ENCODE measurements at places on chromosomes 4 and X.

GRCh38 chr4:1410491-1411325, 4.5 kb upstream of the NKX1-1 start:
- DNase-seq, result peak; percentile 75

DNA sequence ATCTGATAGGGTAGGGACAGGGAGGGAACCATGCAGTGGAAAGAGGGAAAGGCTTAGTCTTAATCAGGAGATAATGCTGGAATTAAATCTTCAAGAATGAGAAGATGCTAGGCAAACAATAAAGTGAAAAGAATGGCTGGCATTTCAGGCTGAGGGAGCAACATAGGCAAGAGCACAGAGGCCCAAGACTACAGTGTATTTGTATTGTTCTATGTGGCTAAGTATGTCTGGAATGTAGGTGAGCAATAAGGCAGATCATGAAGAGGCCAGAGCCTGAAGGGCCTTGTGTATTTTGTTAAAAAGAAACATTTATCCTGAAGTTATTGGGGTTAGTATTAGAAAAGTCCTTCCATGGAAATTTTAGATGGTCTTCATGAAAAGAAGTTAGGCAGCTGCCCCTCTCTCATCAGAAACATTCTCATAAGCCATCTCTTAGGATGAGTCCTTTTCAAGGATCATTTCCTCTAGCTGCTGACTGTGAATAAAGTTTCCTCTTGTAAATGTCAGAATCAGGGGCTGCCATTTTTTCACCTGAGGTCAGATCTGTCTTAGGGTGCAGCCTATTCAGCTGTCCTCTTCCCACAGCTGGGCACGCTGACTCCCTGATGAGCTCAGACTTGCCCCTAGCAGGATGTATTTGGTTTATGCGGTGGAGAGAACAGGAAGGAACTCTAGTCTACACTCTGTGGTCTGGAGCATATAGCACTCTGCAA, 46.3 kb downstream of the ATP10D start:
- peak; percentile 30 for DNase-seq

- DNase-seq, result no peak
These were observed 148.0 kb upstream of the JADE1 start for GRCh38 chr4:128661479-128661878.

DNA sequence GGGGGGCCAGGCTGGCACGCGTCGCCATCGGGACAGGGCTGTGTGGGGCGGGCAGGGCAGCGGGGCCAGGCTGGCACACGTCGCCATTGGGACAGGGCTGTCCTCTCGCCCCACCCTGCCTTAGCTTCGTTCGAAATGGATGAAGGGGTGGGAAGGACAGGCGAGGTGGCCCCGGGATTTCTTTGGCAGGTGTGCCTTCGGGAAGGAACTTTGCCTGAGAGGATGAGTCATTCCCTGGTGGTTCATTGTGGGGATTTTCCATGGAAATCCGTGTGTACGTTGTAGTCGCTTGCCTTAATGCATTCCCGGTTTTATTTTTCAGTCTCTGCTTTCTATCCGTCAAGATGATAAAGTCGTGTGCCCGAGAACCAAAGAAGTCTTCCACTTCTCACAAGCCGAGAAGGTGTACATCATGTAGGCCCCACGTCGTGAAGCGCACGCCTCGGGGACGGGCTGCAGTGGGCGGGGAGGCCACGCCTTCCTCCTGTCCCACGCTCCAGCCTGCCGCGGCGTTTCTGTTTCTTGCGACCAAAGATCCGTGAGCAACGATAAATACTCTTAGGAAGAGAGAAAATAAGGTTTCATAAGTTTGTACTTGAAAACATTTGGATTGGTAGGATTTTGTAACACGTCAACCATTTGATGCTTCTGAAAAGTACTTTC, 8.1 kb upstream of the UVSSA start:
- no peak for DNase-seq

DNA sequence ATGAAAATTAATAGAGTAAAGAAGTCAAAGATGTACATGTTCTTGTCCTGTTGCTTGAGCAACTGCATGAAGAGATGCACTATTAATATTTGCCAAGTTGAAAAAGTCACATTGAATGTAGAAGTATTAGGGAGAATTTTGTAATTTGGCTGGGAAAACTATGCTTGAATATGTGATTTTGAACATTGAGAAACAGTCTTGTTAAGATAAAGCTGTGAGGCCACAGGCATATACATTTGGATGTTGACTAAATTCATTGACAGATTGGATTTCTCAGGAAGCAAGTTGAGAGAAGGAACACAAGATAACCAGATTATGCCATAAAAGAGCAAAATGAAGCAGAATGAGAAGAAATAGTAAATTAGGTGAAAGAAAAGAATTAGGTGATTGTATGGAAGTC, 1777.5 kb upstream of the PCDH7 start:
- no peak for DNase-seq

GRCh38 chrX:39309721-39310152, 508.5 kb downstream of the MID1IP1 start:
- peak; percentile 8 for DNase-seq

- DNase-seq, result no peak
These were observed 39.8 kb downstream of the NPY2R start for GRCh38 chr4:155248002-155248896.

- peak; percentile 10 for DNase-seq
These were observed 168.4 kb upstream of the GK2 start for GRCh38 chr4:79576429-79576753.

DNA sequence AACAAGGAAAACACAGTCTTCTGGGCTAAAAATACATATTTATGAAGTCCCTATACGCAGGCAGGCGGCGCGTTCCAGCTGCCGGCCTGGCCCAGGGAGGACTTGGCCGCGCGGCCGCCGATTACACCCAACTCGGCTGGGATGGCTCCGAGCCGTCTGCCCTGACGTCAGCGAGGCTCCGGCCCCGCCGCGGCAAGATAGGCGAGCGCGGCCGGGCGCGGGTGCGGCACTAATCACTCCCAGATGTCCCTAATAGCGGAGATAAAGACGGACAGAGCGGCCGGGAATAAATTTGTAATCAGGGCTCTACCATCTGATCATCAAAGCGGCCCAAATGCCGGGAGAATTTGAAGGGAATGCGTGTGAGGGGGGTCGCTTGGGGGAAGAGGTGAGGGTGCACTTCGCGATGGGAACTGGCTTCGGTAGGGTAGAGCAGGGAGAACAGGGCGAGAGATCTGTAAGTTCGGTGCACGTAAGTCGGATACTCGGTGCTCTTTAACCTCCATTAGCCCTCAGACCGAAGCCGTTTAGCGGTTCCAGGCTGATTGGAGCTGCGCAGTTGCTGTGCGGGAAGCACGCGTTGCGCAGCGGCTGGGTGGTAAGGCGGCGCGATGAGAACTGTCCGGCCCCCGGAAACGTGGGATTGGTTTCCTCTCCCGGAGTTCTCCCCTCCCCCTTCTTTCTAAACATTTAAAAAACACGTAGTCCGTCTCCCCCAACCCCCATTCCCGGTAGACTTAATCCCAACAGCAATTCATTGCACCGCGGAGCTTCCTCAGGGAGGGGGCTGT, 7.7 kb downstream of the HAND2 start:
- no peak for DNase-seq

DNA sequence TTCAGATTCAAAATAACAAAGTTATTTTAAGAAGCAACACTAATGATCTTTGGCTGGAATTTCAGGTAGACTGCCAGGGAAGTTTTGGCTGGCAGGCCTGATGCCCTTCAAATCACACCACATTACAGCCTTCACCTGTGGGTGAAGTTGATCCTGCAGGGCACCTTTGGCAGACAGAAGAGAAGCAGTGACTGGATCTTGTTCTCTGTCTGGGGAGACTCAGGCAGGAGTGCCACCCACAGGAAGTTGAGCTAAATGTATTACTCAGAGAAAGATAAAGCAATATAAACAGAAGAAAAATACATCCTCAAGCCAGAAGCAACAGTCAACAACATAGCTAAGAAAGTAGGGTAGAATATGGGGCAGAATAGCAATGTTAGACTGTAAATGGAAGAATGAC, 12.8 kb upstream of the CFAP299 start:
- no peak for DNase-seq

DNA sequence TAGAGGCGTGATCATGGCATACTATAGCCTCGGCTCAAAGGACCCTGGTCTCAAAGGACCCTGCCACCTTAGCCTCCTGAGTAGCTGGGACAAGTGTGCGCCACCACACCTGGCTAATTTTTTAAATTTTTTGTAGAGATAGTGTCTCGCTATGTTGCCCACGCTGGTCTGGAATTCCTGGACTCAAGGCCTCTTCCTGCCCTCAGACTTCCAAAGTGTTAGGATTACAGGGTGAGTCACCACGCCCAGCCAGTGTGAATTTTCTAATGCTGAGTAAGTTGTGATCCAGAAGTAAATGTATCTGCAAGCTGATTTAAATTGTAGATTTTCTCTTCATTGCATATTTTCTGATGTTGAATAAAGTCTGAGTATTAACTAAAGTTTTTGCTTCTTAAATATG, 2.6 kb upstream of the ZNF674 start:
- DNase-seq, result no peak

DNA sequence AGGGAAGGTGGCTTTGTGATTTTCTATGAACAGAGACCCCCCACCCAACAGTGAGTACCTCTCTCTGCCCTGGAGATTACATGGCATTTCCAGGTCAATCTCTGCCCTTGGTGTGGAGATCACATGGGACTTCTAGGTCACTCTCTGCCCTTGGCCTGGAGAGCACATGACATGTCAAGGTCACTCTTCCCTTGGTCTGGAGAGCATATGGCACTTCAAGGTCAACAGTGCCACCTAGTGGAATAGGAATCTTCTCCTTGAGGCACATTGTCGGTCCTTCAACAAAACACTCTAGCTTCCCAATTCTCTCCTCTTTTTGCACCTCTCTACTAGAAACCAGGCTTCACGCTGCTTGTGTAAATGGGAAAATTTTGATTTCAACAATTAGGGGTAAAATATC, 66.2 kb upstream of the TACR3 start:
- DNase-seq, result peak; percentile 26

- no peak for DNase-seq
These were observed 49.5 kb downstream of the HELQ start for GRCh38 chr4:83405844-83406816.

DNA sequence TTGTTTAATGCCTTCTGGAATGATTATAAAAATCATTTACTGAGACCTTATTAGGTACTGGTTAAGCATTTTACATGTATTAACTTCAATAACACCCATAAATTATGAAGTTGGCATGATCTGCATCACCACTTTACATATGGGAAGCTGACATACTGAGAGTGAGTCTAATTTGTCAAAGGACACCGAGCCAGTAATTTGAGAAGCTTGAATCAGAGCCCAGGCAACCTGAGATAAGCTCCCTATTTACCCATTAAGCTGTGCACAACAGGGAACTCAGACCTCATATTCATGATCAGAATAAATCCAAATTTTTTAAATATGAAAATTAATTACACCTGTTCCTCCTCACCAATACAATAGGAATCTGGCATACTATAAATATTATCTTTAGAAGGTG, 247.9 kb upstream of the EPHA5 start:
- DNase-seq, result no peak

- DNase-seq, result no peak
These were observed 128.2 kb downstream of the SLC7A11 start for GRCh38 chr4:138113819-138114400.

GRCh38 chr4:25915353-25915705, 1.3 kb downstream of the SMIM20 start:
- DNase-seq, result no peak

DNA sequence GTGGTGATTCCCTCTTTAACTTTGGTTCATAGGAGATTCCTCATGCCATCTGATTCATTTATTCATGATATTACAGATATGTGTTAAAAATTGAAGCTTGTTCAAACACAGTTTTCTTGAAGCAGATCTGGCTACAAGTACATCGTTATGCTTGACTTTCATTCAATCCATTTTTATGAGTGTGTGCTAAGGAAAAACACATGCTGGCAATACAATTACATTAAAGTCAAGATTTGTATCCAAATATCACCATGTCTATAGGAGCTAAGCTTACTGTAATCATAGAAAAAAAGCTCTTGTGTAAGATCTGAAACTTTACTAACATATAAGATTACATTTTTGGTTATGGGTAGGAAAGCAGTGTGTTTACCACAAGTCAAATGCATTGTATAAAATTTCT, 151.8 kb upstream of the FAT1 start:
- DNase-seq, result no peak

DNA sequence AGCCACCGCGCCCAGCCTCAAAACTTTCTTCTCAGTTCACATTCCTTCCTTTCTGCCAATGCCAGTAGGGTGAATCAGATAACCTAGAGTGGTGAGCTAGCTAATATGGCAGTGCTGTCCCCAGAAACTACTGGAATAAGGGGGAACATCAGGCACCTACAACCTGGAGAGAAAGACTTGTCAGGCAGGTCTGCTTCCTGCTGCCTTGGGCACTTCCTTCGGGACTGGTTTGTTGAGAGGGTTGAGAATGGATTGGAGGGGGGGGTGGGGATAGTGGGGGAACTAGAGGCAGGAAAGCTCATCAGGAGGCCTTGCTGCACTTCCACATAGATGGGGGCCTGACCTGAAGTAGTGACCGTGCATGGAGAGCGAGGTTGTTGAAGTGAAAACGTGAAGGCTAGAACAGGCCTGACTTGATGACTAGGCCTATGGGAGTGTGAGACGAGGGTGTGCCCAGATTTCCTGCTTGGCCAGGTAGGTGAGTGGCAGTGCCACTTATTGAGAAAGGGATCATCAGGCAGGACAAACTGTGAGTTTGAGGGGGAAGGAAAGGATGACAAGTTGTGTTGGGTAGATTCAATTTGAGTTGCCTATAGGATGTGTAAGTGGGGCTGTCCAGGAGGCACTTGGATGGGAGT, 33.4 kb downstream of the SLC25A5 start:
- no peak for DNase-seq

- DNase-seq, result peak; percentile 19
These were observed 442.7 kb downstream of the RPA4 start for GRCh38 chrX:97326456-97326855.

DNA sequence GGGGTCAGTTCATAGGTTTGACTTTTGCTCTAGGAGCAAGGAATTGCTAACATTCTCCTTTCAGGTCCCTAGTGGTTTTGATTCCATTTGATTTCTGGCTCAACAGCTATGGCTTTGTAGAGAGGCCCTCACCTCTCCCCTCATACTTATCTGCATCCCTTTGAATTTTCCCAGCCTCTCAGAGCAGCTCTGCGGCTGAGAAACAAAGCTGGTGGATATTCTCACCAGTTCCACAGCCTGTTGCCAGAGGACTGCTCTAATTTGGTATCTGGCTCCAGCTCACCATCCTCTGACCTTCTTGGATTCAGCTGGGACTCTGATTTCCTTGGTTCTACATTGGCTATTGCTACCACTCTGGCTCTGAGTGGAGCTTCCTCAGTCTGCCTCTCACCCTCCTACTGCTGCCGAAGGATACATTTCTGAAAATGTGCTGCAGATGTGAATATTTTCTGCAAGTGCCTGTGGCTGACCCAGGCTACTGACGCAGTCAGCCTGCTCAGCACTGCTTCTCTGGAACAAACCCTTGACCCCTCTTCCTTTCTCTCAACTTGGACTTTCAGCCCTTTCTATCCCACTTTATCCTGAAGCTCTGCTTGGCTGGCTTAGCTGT, 110.9 kb upstream of the ENPEP start:
- DNase-seq, result no peak

- no peak for DNase-seq
These were observed 1622.8 kb upstream of the IGFBP7 start for GRCh38 chr4:58732973-58733372.

- no peak for DNase-seq
These were observed 36.3 kb upstream of the AGA start for GRCh38 chr4:177478496-177478895.
